ENCODE measurements at places on chromosomes 12 and 14.

GRCh38 chr14:102693006-102693755, 84.1 kb upstream of the TRAF3 start:
- DNase-seq: peak; percentile 60

DNA sequence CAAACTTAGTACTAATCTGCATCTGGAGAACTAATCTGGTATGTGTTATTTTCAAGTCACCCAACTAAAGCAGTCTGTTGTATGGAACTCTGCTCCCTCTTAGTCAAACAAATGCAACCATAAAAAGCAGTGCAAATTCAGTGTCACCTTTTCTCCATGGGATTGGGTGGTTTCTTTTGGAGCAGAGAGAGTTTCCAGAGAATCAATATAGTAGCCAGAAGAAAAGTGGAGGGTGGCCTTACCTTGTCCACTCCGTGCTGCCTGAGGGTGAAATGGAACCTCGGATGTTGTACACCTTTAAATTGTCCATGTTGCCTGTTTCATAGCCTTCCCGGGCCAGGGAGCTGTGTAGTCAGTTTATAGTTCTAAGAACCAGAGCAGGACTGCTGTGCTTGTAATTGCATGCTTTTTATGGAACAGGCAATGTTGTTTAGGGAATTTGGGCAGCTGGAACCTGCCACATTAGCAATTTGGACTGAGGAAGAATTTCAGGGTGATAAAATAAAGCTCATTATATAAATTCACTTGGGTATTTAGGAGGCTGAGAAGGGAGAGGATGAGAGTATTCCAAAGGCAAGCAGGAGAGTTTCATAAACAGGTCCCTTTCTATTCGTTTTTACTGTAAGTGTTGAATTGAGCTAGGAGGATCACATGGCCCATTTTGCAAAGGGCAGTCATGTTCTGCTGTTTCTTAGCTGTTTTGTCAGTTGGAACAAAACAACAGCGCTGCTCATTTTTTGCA, 60.5 kb downstream of the CRADD start:
- no peak for DNase-seq

DNA sequence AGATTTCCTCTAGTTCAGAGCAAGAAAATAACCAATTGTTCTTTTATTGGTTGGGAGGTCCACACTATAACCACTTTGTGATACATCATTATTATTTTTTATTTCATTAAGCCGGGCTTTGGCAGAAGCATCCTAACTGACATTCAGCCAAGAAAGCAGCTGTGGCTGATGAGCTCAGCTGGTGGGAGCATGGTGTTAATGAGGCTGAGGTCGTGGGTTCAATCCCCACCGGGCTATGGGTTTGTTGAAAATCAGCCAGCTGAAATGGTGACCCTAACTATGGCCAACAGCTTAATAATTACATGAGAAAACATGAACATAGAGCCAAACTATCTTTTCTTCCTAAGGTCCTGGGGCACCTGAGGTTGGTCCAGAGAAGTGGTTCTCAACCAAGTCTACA, 378.2 kb downstream of the GLT1D1 start:
- no peak for DNase-seq

GRCh38 chr14:26761532-26761931, 163.7 kb upstream of the NOVA1 start:
- DNase-seq: no peak

DNA sequence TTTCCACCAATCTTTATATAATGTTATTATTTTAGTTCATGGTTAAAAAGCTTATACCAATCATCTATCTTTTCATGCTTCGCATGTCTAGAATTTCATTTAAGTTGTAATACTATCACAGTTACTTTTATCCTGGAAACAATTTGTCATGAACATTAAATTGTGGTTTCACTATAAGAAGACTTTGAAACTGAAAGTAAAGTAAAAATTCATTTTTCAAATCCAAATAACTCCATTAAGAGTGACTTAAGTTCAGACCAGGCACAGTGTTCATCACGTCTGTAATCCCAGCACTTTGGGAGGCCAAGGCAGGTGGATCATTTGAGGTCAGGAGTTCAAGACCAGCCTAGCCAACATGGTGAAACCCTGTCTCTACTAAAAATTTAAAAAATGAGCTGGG, 12.4 kb downstream of the ESR2 start:
- no peak for DNase-seq

DNA sequence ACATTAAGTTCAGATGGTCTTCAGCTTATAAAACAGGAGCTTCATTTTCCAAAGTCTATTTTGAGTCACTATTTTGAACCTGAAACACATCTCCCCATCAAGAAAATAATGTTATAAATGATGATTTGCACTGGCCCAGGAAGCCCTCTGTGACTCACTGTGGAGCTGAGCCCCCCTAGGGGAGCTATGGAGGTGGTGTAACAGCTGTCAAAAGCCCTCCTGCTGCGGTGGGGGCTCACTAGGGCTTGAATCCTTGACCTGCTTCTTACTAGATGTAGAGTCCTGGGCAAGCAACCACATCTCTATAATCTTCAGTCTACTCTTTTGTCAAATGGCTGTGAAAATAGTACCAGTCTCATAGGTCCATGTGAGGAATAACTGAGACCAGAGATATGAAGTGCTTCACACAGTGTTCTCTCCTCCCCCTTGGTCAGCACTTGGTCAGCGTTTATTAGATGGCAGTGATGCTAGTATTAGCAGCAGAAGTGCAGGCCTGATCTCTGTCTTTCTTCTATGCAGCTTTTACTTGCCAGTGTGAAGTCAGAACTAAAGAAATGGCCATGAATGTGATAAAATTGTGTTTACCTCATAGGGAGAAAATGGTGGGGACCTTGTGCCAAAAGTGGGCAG, 83.4 kb downstream of the RTN1 start:
- no peak for DNase-seq
